Putamen (tissue), 1 donor: ENCODE measurements at places on chromosomes 3 and 15.

- DNase-seq = no peak
These were observed 235.7 kb upstream of the THBS1 start for GRCh38 chr15:39345176-39345575.

GRCh38 chr3:42430781-42431532 lies 20.5 kb upstream of the LYZL4 start:
- DNase-seq = no peak

GRCh38 chr3:7800006-7800780 lies 701.4 kb upstream of the LMCD1 start:
- peak; percentile 3 for DNase-seq

GRCh38 chr15:74418575-74419338 lies 15.0 kb downstream of the SEMA7A start:
- no peak for DNase-seq

DNA sequence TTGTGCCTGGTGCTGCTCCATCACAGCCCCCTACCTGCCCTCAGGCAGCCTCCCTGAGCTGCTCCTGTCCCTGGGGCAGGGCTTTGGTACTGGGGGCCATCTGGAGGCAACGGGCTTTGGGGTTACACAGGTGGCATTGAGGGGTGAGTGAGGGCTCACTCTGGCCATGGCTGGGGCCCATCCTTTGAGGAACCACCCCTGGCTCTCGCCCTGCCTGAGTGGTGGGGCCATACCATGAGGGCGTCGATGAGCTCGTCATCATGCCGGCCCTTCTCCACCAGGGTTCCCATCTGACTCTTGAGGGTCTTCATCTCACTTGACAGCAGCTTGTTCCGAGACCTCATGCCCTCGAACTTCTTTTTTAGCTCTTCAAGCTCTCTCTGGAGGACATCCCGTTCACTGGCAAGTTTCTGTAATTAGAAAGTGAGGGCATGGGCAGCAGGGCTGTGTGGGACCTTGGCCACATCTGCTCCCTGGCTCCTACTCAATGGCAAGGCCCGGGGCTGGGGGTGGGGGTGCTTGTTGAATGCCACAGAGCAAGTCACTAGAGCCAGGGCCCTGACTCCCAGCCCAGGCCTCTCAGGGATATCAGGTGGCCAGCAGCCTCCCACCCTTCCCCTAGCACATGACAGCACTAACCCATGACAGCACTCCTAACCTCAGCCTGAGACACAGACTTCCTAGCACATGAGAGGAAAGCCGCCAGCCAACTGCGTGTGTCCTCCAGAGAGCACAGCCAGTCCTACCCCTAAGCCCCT lies 33.5 kb downstream of the CCDC13 start:
- DNase-seq = peak; percentile 93

- DNase-seq = no peak
These were observed 20.9 kb downstream of the RAD54L2 start for GRCh38 chr3:51559411-51559888.

- DNase-seq = peak; percentile 7
These were observed 192.6 kb downstream of the PDZRN3 start for GRCh38 chr3:73432023-73432705.

DNA sequence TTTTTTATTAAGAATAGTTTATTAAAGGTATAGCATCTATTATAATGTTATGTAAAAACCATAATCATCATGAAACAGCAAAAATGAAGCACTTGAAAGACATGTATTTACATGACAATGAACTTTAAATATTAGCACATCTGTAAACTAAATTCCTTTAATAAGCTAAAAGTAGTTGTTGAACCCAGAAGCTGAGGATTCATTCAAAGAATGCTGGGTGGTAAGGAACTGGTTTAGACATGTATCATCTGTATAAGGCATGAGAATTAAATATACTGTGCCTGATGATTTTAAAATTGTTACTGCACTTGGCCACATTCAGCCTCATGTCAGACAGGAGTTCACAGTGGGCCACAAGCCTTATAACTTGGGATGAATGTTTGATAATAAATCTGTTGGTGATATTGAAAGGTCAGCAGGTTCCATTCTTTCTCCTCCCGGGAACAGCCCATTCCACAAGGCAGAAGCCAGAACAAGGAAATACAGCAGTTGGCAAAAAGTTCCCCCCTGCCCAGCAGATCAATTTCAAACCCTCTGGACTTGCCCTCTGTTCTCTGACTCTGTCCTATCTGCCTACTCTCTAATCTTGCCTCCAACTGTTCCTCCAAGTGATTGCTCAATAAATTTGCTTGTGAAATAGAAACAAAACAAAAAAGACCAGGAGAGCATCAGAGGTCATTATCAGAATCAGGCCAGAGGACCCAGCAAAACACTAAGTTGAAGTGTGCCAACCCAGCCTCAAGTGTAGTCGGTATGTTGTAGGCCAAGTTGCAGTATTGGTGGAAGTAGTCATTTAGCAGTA lies 49.8 kb upstream of the TEX264 start:
- DNase-seq = no peak

DNA sequence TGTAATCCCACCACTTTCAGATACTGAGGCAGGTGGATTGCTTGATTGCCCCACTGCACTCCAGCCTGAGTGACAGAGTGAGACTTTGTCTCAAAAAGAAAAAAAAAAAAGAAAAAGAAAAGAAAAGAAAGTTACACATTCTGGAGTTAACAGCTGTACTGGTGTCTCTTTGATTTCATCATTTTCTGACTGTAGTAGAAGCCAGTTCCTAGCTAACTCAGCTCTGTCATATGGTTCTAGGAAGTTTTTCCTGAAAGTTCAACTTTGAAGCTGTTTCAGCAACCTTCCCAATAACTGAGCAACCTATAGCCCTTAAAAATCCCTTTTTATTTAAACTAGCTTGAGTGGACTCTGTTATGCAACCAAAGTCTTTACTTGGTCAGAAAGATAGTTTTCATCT lies 104.6 kb upstream of the STRIT1 start:
- no peak for DNase-seq

DNA sequence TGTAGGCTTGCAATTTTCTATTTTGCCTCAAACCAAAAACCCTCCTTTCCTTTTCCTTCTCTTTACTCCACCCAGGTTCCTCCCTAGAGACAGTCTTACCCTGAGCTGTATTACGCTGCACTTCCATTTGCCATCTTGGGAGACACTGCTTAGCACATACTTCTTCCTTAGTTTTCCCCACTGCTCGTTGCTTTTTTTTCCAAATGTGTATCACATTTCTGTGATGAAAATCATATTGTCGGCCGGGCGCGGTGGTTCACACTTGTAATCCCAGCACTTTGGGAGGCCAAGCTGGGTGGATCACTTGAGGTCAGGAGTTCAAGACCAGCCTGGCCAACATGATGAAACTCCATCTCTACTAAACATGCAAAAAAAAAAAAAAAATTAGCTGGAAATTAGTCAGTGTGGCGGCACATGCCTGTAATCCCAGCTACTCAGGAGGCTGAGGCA lies 29.5 kb downstream of the POPDC2 start:
- DNase-seq = no peak
